Stomach (tissue), 19 donors: ENCODE measurements at places on chromosomes 2 and 18. TPM values are rescaled to one million over a fixed set of nuclear protein-coding genes. Genes with fewer than 3 reads are reported as not detected.
A peak's percentile ranks its signal among the peaks of the same experiment; 100 is the strongest.

Gene FER1L5
- total RNA-seq, result not detected

Gene IL36G
- total RNA-seq, result not detected

Gene GKN1
- total RNA-seq, result 867 TPM

Gene KIF1A
- 3.9 TPM for total RNA-seq

Gene RGPD4
- not detected for total RNA-seq

Gene TNFAIP6
- total RNA-seq, result 9.9 TPM

Gene FBLN7
- 2.0 TPM for total RNA-seq

GRCh38 chr2:156437272-156437930, 1.2 kb downstream of the GPD2 start:
- peak; percentile 33 for DNase-seq

DNA sequence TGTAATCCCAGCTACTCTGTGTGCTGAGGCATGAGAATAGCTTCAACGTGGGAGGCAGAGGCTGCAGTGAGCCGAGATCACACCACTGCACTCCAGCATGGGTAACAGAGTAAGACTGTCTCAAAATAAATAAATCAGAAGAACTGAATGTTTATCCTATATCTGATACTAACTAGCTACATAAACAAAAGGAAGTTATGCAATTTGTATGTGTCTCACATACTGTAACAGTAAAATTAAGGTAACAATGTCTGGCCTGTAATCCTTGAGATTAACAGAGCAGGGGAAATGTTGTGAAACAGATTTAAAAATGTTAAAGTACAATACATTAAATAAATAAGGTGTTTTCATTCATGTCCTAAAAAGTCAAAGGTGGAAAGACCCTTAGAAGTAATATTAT, 150.8 kb downstream of the MEMO1 start:
- no peak for DNase-seq

- DNase-seq, result no peak
Observed at GRCh38 chr2:160652236-160652635, 158.6 kb upstream of the RBMS1 start.

DNA sequence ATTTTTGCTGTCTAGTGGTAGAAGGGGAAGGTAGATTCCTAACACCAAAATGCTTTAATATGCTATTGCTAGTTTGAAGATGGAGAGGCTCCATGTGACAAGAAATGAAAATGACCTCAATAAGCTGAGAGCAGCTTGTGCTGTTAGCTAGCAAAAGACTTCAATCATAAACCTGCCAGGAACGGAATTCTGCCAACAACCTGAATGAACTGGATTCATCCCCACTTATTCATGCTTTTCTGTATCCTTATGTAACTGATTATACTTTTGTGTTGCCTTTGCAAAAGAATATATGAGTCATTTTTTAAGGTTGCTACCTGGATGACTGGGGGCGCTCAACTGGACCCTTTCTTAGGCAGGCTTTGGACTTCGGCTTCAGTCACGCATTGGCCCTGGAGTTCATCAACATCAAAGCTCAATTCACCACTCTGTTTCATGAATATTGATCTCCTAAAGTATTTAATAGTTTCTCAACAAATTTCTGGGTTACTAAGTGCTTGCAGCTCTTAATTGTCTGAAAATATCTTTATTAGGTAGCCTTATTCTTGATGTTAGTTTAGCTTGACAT, 97.5 kb upstream of the KCNJ3 start:
- no peak for DNase-seq

DNA sequence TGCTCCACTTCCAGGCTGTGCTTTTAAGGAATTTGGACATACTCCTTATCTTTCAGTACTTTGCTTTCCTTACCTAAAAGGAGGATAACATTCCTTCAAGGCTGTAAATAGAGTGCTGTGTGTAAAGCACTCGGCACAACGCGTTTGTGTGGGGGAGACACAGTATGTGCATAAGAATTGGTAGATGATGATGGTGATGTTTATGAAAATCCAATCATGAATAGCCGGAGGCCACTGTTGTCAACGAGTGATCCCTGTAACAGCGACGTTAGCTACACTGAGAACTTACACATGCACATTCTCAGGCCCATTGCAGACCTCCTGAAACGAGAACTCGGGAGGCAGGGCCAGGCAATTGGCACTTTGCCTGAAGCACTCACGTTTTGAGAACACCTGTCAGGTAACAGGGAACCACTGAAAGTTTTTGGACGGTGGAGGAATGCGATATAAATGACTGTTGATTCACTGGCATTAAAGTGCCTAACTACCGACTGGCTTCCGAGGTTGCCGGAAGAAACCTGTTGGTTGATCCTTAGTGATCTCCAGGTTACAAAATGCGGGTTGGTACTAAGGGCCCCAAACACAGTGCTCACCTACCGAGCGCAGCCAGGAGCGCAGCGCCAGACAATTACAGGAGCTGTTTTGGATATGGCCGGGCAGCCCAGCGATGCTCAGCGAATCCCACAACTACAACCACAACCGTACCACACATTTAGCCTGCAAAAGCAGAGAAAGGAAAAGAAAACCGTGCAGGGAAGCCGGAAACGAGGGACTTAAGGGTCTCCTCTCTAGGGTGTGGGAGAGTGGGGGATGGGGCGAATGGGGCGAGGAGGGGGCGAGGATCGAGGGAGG, 1.0 kb upstream of the MAP4K4 start:
- DNase-seq, result peak; percentile 73

DNA sequence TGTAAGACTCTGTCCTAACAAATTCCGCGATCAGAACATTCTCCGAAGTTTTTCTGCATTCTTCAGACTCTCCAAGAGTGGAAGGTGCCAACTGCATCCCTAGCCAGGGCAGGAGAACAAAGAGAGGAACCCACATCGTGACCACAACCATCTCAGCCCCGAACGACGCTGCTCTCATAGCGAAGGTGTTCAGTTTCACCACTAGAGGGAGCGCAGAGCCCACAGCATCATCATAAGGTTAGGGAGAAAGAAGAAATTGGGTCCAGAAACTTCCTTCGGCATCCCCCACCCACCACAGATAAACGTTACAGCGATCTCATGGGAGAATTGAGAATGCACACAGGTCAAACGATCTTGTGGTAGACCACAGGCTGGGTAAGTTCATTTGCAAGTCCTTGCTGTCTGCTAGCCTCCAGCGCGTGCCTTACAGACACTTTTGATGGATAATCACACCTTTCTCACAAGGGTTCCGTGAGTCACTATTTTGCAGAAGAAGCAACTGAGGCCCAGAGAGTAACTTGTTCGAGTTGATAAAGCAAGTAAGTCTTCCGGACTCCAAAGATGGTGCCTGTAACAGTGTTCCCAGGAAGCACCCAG, 53.7 kb upstream of the ARL4C start:
- peak; percentile 57 for DNase-seq

DNA sequence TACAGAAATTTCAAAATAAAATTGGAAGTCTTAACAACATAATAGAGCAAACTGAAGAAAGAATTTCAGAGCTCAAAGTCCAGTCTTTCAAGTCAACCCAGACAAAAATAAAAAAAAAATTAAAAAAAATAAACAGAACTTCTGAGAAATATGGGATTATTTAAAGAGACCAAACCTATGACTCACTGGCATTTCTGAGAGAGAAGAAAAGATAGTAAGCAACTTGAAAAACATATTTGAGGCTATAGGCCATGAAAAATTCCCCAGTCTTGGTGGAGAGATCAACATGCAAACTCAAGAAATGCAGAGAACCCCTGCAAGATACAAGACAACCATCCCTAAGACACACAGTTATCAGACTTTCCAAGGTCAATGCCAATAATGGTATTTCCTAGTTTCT, 167.4 kb downstream of the RNF144A start:
- DNase-seq, result no peak

DNA sequence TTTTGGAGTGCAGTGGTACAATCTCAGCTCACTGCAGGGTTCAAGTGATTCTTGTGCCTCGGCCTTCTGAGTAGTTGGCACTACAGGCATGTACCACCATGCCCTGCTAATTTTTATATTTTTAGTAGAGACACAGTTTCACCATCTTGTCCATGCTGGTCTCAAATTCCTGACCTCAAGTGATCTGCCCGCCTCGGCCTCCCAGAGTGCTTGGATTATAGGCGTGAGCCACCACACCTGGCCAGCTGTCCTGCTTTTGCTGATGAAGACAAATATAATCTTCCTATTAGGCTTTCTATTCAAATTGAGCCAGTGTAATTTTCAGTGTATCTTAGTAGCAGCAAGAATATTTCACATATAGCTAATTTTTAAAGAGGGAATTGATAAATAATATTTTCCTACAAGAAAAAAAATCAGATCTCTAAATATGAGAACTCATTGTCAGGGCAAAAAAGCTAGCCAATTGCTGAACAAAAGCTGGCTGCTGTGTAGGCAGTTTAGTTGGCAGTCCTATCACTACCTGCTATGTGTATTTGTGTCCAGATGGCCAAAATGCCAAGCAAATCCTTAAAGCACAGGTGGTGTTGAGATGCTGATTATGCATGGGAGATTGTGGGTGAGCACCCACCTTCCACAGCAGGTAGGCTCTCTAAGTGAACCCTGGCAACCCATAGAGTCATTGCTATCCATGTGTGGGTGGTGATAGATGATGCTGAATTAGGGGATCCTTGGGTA, 60.8 kb upstream of the STAM2 start:
- no peak for DNase-seq

- no peak for DNase-seq
Observed at GRCh38 chr2:17756668-17757067, 2.7 kb downstream of the GEN1 start.

- no peak for DNase-seq
Observed at GRCh38 chr2:192013211-192013610, 166.3 kb upstream of the CAVIN2 start.

GRCh38 chr2:24881158-24881557, 38.9 kb downstream of the ADCY3 start:
- DNase-seq, result no peak

- peak; percentile 34 for DNase-seq
Observed at GRCh38 chr2:179936654-179937053, 70.4 kb downstream of the CWC22 start.
